Naive B cell (primary cell): ENCODE measurements at places on chromosomes 12 and 14.

- no peak for DNase-seq
These were observed 389.8 kb downstream of the NUAK1 start for GRCh38 chr12:105748806-105749600.

DNA sequence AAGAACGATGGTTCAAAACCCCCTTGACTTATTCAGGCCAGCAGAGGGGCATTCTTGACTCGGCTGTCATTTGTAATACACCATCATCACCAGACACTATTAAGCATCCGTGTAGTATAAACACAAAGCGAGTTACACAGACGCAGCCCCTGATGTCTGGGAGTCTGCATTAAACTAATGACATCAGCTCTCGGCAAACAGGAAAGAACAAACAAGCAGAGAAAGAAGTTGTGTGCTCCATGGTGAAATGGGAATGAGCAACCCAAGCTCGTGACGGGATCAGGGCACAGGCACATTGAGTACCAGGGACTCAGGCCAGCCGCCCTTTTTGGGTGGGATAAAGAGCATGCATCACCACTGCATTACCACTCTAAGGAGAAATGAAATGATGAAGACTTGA lies 460.1 kb downstream of the MED13L start:
- DNase-seq, result no peak

- peak; percentile 70 for DNase-seq
These were observed 3.2 kb downstream of the CRIP2 start for GRCh38 chr14:105477660-105478397.

DNA sequence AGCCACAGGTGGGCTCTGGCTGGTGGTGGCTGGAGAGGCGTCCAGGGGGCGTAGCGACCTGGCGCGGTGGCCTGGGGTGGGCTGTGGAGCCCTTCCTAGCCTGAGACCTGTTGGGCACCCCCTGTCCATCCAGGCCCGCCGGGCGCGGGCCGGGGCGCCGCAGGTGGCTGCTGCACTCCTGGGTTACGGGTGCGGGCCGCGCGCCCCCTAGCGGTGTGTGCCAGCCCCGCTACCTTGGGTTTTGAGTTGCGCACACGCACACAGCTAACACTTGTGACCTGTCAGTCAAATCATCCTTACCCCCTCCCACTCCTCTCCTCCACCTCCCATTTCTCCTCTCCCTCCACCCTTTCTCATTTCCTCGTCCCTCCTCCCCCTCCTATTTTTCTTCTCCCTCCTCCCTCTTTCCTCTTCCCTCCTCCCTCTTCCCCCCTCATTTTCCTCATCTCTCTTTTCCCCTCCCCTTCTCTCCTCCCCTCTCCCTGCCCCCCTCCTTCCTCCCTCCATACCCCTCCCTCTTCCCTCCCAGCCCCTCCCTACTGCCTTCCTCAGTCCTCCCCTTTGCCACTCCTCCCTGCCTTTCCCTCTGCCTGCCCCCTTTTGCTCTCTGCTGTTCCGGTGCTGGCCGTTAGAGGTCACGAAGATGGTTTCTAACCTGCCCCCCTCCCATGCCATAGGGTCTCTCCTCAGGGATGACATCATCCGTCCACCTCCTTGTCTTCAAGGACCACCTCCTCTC lies 2.3 kb downstream of the MEG3 start:
- DNase-seq, result no peak

DNA sequence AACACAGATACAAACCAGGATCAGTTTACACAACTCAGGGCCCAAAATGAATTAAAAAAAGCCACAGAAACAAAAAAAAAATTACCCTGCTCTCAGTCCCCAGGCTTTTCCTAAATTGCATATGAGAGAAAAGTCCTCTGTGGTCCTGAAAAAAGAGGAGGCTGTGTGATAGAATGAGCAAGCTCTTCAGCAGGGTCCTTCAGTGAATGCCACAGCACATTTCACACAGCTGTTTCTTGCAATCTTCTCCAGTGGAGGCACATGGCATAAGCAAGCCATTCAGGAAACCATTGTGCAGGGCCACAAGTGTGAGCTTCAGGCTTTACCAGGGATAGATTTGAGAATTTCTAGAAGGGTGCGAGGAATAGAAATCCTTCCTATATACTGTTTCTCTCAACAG lies 168.5 kb downstream of the PPM1H start:
- DNase-seq, result no peak

GRCh38 chr12:109645194-109645593 lies 68.4 kb upstream of the FAM222A start:
- no peak for DNase-seq

GRCh38 chr14:100019156-100019744 lies 46.0 kb upstream of the EVL start:
- no peak for DNase-seq

DNA sequence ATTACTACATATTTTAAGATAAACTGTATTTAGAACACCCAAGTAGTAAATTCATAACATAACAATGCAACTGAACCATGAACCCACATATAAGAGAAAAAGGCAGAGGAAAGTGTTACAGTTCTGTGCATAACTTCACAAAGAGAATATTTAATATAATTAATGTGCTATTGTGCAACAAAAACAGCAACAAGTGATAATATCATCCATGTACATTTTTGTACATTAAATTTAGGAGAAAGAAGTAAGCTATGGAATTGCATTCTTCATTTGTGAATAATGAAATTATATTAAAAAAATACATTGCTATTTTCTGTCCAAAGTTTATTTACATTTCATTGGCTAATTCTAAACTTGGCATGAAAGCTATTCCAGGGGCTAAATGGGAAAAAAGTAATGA lies 72.6 kb downstream of the PLEKHG7 start:
- no peak for DNase-seq

- no peak for DNase-seq
These were observed 1.3 kb downstream of the ZFYVE21 start for GRCh38 chr14:103716899-103717411.

DNA sequence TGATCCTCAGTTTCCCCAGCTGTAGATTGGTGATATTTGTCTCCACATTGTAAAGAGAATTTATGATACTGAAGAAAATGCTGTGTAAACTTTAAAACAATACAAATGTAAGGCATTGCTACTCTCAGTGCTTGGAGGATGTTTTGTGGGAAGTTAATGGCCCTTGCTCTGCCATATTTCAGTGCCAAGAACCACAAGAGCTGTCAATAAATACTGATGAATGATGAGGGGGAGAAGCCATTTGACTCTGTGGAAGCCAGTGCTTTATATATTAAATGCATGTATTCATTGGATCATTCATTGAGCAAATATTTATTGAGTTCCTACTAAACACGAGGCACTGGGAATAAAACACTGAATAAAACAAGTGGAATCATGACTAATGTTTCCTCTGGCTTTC lies 30.8 kb downstream of the CACNA1C start:
- DNase-seq, result no peak

GRCh38 chr14:91545946-91546716 lies 36.0 kb upstream of the PPP4R3A start:
- DNase-seq, result no peak

- DNase-seq, result no peak
These were observed 360.9 kb upstream of the NAV3 start for GRCh38 chr12:77469578-77470333.

DNA sequence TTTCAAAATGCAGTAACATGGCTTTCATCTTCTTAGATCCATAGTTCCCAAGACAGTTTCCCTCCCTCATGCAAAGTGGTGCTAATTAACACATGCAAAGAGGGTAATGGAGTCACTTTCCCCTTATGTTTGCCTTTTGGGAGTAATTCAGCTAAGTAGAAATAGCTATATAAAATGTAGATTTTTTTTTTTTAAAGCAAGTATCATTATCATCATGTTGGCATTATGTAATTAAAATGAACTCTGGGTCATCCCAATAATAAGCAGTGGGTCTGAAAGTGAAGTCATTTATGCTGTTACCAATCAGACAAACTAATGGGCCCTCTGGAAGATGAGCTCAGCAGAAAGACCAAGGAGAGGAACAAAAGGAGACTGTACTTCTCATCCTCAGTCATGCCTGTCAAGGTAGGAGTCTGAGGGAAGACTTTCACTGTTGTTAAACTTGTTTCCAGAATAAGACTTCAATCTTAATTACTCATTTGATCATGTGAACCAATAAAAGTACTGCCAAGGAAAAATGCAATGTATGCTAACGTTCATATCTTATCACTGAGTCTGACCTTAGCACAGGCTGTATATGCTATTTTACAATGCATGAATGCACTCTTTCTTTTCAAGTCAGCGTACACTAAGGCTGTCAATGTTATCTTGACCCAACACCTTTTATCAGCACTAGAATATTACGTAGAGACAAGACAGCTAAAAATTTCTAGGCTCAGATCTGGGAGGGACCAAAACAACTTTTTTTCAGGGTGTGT lies 26.8 kb downstream of the AREL1 start:
- DNase-seq, result no peak

DNA sequence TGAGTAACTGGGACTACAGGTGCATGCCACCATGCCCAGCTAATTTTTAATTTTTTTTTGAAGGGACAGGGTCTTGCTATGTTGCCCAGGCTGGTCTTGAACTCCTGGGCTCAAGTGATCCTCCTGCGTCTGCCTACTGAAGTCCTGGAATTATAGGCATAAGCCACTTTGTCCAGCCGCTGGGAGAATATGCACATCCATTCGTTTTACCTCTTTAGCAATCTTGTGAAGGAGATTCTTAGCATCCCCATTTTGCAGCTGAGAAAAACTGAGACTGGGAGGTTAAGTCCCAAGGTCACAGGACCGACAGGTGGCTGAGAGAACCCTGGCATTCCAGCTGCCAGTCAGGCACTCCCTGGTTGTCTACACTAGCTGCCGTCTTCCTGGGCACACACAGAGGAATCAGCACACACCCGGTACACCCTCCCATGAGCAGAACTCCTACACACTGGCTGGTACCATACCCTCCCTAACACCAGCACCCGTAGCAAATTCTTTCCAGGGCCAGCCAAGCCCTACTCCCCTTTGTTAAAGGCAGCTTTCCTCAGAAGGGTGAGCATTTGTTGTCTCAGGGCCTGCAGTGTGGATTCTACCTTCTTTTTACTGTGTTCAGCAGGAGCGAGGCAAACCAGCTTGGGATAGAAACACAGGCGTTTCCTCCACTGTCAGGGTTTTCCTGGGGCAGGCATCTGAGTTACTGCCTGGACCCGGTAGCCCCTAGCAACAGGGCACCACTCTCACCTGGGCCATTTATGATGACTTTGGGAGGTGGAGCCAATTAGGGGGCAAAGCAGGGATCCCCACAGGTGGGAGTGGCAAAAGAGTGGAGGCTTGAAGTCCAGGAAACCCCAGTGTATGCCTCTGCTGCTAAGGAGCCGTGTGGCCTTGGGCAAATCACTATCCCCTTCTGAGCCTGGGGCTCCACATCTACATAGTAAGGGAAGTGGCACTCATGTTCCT lies 70.2 kb downstream of the IRF2BPL start:
- DNase-seq, result no peak

DNA sequence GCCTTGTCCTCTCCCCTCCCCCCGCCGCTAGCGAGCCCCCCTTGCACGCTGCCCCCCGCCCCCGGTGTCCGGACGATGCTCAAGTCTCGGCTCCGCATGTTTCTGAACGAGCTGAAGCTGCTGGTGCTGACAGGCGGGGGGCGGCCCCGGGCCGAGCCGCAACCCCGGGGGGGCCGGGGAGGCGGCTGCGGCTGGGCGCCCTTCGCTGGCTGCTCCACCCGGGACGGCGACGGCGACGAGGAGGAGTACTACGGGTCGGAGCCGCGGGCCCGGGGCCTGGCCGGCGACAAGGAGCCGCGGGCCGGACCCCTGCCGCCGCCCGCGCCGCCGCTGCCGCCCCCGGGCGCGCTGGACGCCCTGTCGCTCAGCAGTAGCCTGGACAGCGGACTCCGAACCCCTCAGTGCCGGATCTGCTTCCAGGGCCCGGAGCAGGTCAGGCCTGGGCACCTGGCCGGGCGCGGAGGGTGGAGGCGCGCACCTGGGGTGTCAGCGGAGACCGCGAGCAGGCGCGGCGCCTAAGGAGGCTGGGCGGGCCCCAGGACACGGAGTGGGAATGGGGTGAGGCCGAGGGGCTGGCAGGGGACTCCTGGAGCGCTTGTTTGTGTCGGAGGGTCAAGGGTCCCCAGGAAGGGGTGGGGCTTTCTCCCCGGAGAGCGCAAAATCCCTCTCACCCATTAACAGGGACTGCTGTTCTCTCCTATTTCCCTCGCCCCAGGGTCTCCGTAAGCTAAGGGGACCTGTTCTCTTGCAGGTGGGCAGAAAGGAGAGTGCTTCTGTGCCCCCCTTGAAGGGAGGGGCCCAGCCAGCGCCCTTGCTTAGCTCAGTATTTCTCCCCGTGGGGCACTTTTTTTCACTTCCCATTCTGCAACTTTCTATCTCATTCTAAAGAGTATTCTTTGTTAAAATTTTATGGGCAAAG lies 810 bp downstream of the MARCHF9 start:
- DNase-seq, result peak; percentile 67

DNA sequence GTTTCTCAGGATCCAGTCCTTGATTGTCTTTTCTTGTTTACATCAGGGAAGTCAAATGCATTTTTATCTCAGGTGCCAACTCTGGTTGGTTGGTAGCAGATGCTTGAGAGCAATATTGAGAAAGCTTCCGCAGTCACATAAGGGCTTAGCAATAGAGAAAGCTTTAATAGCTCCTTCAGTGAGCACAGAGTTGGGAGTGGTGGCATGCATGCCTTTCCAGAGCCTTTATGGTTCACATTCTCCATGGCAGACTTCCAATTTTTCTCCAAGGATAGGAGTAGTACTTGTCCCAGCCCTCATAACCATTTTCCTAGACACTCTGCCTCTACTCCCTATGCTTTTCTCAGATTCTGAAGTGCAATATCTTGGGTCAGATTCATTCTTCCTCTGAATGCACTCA lies 280.4 kb downstream of the AEBP2 start:
- no peak for DNase-seq

- DNase-seq, result peak; percentile 56
These were observed 31.2 kb downstream of the TC2N start for GRCh38 chr14:91835920-91836843.

GRCh38 chr12:31233061-31233730 lies 92.8 kb downstream of the SINHCAF start:
- DNase-seq, result no peak
